Sigmoid colon (tissue), 7 donors: ENCODE measurements at places on chromosomes 11 and 22. TPM values are rescaled to one million over a fixed set of nuclear protein-coding genes. Genes with fewer than 3 reads are reported as not detected.

DNA sequence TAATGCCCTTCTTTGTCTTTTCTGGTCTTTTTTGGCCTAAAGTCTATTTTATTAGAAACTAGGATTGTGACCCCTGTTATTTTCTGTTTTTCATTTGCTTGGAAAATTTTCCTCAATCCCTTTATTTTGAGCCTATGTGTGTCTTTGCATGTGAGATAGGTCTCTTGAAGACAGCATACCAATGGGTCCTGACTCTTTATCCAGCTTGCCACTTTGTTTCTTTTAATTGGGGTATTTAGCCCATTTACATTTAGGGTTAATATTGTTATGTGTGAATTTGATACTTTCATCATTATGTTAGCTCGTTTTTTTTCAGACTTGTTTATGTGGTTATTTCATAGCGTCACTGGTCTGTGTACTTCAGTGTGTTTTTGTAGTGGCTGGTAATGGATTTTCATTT lies 682.6 kb downstream of the JRKL start:
- no peak for DNase-seq

DNA sequence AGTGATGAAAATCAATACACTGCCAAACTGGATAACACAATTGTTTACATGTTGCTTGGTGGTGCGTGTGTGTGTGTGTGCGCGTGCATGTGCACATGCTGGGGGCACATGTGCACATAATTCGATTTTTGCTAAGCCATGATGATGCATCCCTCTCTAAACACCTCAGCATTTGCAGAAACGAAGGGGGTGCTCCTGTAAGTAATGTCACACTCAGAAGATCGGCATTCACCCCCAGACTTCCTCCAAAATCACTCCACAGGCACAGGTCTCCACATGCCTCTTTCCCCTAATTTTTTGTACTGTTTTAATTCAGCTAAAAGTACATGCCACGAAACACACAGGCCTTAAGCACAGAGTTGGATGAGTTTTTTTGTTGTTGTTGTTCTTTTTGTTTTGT lies 341.5 kb downstream of the SHANK2 start:
- DNase-seq: no peak

- no peak for DNase-seq
These were observed 82.5 kb upstream of the DDI1 start for GRCh38 chr11:103953797-103954486.

- no peak for DNase-seq
These were observed 15.5 kb upstream of the RAC2 start for GRCh38 chr22:37259540-37260029.

- DNase-seq: no peak
These were observed 64.8 kb downstream of the PHF21B start for GRCh38 chr22:44944883-44945601.

Gene P2RX6
- total RNA-seq: 1.2 TPM
